ENCODE measurements at places on chromosomes 3 and 15.

DNA sequence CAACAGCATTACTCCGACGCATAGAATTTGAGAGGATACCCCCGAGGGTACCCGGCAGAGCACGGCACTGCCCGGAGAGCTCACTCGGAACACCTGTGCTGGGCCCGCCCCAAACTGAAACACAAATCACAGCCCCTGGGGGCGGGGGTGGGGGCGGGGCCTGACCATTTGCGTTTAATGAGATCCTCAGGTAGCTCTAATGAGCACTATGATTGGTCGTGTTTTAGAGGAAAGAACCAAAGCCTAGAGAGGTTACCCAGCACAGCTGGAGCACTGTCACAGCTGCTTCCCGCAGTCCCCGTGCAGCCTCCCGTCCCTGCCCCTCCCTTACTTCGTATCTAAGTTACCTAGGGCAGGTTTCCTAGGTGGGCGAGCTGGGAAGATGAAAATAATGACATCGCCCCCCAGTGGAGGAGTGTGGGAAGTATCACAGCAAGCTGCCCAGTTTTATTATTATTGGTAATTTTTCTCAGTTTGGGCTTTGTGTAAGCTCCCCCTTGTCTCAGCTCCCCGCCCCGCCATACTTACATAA lies 187.1 kb downstream of the PDE8A start:
- no peak for DNase-seq

DNA sequence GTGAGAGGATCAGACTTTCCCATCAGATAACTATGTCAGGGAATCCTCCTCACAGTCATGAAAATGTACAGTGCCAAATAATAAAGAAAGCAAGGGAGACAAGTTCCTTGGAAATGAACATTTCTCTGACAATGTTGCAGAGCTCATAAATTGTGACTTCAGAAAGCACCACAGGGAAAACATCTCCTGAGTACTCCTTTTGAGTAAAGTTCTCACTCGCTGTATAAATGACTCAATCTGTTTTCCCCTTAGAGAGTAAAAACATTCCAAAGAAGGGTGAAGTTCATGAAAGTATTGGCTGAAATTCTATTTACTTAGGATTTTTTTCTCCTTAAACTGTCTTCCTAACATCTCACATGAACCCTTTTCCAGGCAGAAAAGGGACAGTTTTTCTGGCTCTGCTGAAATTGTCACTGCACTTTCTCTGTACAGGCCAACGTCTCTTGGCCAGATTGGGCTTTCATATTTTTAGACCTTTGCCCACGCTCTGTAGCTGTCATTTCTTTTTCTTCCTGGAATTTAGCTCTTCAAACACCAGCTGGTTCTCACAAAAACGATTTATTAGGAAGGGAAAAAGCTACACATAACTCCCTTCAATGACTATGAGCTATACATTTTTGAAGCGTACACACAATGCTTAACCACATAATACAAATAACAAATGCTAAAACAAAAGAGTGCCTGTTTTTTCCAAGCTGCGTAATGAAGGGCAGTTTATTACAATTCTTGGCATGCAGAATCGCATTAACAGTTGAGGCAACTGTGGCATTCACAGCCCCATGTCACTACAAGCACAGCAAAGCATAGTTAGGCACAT lies 216.1 kb downstream of the ATP8B4 start:
- no peak for DNase-seq

DNA sequence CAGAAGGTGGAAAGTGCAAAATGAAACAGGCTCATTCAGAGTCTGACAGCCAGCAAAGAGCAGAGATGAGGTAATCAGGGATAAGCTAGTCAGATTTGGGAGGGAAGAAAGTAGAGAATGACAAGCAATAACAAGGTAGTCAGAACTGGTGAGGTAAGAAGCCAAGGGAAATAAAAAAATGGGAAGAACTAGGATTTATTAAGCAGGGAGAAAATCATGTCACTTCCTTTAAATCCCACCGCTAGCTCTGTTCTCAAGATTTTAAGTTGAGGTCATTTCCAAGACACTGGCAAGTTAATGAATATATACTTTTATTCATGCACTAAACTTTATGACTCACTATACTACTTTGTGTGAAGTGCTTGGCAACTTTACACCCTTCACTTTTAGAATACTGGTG lies 1106.8 kb downstream of the IGSF11 start:
- DNase-seq: no peak

DNA sequence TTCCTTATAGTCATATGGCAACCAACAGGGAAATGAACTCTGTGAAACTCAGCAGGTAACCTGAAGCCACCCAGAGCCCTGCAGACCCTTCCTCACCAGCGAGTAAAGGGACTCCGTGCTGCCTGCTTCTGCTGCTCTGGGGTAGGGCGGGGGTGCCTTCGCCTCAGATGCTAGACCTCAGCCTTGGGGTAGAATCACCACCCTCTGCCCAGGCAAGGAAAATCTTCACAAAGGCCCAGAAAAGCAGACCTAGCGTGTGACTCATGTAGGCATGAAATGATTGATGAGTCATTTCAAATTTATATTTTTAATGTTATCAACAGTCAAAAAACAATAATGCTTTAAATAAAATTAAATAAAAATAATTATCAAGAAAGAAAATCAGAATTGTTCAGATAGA lies 6.6 kb downstream of the STIMATE start:
- no peak for DNase-seq

DNA sequence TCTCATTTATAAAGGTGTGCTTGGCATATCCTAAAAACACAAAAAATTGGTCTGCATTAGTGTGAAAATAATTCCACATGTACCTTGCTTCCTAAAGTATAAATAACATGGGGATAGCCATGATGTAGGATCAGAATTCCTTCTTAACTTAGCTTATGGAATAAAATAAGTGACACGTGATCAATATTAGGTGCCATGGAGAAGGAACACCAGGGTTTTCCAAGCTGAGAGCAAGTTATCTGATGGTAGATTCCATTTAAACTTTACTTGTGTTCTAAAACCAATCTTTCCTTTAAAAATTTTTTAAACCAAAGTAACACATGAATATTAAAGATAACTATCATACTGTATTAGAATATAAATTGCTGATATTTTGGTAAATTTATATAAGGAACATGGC lies 300.5 kb downstream of the ZPLD1 start:
- DNase-seq: no peak

DNA sequence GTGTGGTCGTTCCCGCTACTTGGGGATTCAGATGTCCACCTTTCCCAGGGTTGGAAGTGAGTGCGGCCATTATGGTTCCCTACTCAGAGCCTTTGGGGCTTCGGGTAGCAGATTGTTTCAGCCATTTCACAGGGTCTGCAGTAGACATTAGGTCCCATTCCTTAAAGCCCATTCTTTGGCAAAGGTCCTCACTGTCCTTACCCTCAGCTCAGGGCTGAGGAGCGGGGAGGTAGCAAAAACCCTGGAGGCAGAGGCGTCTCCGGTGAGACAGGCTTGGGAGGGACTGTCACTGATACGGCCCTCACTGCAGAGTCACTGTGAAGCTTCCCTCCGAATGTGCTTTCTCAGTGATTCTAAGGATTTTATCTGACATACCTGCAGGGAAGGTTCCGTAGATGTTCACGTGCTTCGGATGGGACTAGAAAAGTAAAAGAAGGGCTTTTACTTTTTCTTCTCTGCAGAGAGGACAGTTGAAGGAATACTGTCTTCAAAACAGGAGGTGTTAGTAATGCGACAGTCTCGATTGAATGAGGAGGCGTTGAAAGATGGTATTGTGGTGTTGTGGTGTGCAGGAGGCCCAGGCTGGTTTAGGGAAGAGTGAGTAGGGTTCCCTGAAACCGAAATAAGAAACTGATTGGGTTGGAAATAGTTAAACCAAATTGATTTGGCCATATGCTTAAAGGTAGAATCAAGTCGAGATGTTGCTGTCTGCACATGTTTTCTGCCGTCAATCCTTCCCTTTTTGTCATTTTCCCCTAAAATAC lies 630 bp downstream of the ATP6V1A start:
- no peak for DNase-seq

DNA sequence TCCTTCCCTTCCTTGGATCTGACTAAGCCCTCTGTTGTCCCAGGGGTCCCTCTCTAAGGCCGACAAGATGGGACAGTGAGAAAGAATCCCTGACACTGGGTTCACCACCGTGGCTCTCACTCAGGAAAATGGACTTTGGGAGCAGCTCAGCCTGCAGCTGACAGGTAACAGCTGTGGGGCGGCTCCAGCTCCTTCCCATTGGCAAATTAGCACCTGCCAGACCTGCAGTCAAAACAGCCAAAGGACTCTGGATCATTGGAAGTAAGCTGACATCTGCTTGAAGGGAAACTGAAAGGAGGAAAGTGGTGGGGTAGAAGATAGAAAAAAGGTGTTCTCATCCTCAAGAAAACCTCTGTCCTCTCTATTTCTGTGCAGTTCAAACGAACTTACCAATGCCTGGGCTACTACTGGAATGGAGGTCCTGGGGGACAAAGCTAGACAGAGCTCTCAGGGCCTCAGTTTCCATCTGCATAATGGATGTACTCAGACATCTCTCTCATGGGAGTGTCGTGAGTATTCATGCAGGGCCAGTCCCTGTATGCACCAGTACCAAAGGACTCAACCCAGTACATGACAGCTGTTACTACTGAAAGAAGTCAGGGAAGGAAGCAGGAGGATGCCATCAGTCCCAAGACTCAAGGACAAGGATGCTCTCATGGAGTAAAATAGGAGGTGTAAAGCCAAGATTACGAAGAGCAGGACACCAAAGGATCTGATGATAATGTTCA lies 53.6 kb upstream of the DCLK3 start:
- no peak for DNase-seq

- DNase-seq: no peak
Measured at GRCh38 chr15:69360642-69361041, 53.5 kb upstream of the KIF23 start.

- DNase-seq: no peak
Measured at GRCh38 chr3:36911990-36912804, 32.7 kb downstream of the TRANK1 start.
